Activated CD4-positive, alpha-beta T cell treated with anti-CD3 and anti-CD28 coated beads, Interleukin-2, Interleukin-6, amounts not matched to agents 100 ng/mL and 50 ng/mL, durations not matched to agents 16 hours and 8 hours (primary cell): ENCODE measurements at places on chromosomes 16 and 17.

GRCh38 chr16:58196898-58197313, 1.0 kb downstream of the CSNK2A2 start:
- DNase-seq = no peak

GRCh38 chr17:72565758-72566157, 444.9 kb downstream of the SOX9 start:
- DNase-seq = no peak

DNA sequence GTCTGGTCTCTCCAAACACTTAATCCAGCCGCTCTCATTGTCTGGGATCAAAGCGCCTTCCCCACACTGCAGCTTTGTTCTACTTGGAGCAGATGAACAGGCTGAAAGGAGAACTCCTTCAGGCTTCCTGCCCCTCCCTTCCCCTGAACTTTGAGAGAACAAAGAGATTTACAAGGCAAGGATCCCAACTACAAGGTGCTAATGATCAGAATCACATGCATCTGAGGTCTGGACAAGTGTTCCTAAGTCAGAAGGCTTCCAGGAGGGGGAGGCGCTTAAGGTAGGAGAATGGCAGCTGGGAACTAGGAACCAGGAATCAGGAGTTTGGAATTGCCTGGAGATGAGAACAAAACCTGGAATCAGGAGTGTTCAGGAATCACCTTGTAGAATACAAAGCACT, 606.3 kb upstream of the CDH11 start:
- DNase-seq = no peak

GRCh38 chr16:11805556-11805955, 8.5 kb upstream of the ZC3H7A start:
- no peak for DNase-seq

DNA sequence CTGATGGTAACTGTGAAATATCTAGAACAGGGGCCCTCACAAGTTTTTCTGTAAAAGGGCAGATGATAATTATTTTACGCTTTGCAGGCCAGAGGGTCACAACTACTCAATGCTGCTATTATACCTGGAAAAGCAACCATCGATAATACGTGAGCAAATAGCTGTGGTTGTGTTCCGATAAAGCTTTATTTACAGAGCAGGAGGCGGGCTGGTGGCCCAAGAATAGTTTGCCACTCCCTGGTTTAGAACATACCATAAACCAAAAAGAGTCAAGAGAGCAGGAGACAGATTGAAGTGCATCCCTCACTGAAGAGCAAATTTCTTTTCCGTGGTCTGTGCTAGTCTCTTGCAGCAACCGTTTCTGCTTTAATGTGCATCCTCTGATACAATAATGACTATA, 77.9 kb upstream of the DYNLRB2 start:
- DNase-seq = no peak

GRCh38 chr17:48439110-48439850, 9.3 kb upstream of the SKAP1 start:
- peak; percentile 56 for DNase-seq

GRCh38 chr16:77974883-77975282, 47.5 kb upstream of the CLEC3A start:
- no peak for DNase-seq

DNA sequence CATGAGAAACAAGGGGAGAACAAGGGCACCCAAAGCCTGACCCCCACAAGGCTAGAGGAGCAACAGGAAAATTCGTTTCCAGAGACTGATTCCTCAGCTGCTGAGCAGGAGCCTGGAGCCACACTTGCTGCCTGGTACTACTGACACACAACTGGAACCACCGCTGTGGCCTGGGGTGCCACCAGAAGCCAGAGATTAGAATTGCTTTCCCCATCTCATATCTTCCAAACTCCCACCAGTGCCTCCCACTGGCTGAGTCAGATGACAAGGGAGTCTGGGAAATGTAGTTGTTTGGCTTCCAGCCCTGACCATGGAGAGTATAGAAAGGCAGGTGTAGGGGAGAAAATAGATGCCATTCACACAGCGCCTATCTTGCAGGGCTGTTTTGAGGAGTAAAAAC, 4.1 kb upstream of the TMEM11 start:
- peak; percentile 44 for DNase-seq

- no peak for DNase-seq
These were observed 102.0 kb downstream of the RMI2 start for GRCh38 chr16:11447272-11447671.

DNA sequence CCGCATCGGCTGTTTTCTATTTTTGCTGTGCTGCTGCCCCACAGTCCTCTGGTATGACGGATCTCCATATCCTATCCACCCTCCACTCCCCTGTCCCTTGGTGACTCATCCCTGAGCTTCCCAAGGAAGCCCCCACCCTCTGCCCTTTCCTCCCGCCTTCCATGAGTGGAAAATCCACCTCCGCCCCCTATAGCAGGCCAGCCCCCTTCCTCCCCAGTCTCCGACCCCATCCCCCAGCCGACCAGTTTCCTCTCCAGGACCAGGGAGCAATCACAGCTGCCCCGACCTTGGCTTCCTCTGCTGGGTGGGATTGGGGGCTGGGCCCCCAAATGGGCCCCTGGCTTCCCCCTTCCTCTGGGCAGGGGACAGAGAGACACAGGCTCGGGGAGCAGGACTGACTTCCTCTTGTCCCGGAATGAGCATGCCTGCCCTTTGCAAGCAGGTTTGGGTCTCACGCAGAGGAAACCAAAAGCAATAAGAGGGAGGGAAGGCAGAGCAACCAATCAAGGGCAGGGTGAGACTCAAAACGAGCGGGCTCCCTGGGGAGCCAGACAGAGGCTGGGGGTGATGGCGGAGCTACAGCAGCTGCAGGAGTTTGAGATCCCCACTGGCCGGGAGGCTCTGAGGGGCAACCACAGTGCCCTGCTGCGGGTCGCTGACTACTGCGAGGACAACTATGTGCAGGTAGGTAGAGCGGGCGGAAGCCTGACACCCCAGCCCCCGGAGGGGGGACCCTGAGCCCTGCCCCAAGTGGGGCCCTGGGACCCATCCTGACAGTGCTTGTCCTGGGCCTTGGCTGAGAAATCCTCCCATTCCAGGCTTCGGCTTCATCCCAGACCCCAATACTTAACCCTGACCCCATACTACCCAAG, at the start of the genes ABI3 and GNGT2:
Gene ABI3, plus strand, starts transcription at position 550 of the 872 bp plus-strand sequence. Its CDS starts 18 bp downstream, at position 568.
Gene GNGT2, minus strand, starts transcription at position 417 of the 872 bp plus-strand sequence. CDS start 3,152 bp downstream, outside the sequence.
- DNase-seq = peak; percentile 88

DNA sequence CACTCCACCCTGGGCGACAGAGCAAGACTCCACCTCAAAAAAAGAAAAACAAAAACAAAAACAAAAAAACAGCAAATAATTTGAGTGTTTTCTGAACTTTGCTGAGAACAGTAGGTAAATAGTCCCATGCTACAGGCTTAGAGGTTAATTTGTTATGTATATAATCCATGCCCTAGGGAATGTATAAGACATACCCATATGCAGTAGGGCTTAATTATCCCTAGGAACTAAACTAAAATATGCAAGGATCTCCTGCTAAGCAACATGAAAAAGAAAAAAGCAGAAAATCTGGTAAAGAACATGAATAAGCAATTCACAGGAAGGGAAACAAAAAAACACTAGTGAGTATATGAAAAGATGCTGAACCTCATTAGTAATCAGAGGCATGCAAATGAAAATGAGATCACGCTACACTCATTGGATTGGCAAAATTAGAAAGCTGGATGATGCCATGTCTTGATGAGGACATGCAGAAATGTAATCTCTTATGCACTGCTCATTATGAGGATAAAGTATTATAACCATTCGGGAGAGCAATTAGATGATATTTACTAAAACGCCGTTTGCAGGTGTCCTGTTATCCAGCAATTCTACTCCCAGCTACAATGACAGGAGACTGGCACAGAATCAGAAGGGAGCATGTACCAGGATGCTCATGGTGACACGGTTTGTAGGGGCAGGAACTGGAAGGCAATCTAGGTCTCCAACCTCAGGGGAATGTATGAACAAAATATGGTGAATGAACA, 5.6 kb downstream of the KCTD13 start:
- no peak for DNase-seq

GRCh38 chr16:73384506-73385089, 336.7 kb upstream of the ZFHX3 start:
- DNase-seq = no peak

DNA sequence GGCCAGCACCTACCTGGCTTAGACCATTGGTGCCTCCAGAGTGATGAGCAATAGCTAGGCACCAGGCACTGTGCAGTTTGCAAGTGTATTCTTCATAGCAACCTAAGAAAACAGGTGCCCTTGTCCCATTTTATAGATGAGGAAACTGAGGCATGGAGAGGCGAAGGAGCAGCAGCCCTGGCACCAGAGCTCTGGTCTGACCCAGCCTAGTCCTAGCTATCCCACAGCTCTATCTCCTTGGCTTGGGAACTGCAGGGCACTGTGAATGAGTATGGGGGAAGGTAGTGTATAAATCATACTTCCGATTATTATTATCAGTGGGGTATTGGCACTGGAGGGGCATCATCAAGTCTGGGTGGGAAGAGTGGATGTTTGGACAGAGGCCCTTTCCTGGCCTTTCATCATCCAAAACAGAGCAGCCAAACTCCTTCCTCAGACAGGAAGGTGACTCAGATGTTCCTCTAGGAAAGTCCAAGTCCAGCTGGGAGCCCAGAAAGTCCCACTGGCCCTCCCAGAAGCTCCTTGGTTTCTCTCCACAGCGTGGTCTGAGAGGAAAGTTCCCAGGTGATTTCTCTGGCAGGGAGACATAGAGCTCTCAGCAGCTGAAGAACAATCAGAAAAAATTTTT, 32.0 kb upstream of the PLLP start:
- no peak for DNase-seq

DNA sequence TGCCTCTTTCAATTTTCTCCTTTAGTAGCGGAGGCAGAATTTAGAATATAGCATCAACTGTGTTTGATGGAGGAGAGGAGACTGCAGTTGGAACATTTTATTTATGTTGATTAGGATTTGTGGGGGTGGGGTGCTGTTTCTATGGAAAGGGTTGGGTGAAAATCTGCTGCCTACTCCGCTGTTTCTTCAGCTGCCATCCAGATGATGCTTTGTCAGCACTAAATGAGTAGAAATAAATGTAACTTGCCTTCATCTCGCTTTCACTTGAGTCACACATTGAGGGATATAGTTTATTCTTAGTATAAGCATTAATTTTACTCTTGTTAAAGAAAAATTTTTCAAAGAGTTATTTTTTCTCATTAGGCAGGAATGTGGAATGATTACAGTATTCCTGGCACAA, 42.1 kb downstream of the ABHD15 start:
- no peak for DNase-seq

DNA sequence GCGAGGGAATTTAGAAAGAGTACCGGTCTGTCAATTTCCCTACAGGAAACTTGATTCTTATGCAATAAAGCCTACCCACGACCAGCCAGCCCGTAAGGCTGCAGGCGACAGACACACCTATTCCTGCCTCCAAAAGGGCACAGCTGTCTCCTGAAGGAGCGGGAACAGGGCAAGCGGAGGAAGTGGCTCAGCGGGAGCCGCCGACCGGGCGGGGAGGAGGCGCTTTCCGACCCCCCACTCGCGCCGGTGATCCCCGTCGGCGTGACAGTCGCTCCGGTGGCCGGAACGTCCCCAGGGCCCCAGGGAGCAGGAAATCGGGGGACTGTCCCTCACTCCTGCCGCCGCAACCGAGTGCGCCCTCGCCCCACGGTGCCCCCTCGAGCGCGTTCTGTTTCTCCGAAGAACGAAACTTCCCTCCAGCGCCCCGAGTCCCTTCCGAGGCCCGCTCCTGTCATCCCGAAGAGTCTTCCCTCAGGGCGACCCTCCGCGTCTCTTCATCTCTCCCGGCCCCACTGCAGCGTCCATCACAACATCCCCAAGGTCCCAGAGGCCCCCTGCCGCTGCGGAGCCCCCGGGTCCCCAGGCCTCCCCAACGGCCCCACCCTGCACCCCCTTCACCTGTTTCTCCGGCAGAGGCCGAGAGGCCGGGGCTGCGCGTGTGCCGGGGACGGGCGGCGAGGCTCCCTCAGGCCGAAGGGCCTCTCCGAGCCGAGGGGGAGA, 421 bp downstream of the STAT3 start:
- DNase-seq = peak; percentile 33

GRCh38 chr17:846901-847843, 65.0 kb downstream of the MRM3 start:
- DNase-seq = no peak

DNA sequence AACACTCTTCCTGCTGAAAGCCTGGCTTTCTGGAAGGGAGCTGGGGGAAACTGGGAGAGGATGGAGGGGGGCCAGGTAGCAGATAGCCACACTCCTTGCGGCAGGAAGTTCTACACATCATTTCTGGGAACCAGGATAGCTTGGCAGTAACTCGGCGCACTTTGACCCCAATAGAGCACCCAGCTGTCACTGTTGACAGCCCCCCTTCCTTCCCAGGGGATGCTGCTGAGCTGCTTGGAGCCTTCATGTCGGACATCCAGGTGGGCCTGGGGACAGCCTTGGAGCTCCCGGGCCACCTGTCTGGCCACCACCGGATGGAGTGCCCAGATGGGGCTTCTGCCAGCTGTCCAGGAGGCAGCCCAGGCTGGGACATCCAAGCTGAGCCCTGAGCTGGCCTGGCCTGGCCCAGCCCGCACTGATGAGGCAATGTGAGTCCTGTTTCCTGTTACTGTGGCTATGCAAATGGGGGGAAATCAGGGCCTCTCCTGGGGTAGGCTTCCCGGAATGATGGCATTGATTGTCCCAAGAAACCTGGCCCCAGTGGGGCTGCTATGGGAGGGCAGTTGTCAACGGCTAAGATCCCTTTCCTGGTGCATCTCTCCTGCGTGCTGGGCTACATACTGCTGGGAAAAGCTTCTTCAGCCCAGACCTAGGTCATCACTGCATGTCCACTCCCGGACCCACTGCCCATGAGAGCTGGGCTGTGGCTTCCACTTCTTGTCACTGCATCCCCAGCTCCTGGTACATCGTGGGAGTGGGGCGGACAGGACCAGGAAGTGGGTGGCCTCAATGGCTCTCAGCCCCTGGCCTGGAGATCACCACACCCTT, 50.0 kb downstream of the SOCS1 start:
- peak; percentile 55 for DNase-seq

DNA sequence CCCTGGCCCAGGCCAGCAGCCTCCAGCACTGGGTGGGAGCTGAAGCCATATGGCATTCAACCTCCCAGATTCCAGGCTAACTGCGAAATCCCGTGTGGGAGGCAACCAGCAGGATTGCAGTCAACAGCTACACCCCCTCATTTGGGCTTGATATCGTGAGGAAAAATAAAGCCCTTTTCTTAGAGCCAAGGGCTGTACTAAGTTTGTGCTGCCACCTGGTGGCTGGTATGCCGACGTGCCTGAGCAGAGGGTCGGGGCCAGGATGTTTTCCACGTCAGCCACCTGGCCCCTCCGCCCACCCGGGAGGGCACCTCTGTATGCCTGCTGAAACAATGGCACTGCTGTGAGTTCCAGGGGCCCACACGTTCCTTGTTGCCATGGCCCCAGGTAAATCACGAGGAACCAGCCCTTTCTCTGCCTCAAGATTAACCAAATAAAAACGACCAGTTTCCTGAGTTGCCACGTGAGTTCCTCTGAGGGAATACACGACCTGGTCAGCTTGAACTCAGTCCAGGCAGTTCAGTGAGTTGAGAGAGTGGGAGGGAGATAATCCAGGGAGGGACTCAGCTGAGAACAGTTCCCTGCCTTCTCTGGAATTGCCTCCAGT, 9.0 kb downstream of the TMEM98 start:
- DNase-seq = peak; percentile 73

DNA sequence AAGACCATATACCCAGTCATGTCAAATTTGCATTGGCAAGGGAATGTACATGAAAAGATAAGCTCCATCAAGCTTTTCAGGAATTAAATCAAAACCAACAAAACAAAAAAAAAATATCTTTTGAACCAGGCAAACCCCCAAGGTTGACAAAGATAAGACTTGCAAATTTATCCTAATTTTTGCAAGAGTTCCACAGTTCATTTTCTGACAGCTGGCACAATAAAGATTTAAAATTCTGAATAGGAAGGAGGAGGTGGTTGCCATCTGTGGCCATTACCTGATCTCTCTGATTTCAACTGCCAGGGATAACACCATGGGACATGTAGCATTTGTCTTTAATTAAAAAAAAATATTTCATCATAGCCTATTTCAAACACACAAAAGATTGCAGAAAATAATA, 135.9 kb upstream of the SHISA6 start:
- no peak for DNase-seq
